Activated CD4-positive, alpha-beta T cell treated with anti-CD3 and anti-CD28 coated beads, Interleukin-2, amount 50 U/mL, for 1 hour (primary cell): ENCODE measurements at places on chromosomes 12 and 14.
A peak's percentile ranks its signal among the peaks of the same experiment; 100 is the strongest.

DNA sequence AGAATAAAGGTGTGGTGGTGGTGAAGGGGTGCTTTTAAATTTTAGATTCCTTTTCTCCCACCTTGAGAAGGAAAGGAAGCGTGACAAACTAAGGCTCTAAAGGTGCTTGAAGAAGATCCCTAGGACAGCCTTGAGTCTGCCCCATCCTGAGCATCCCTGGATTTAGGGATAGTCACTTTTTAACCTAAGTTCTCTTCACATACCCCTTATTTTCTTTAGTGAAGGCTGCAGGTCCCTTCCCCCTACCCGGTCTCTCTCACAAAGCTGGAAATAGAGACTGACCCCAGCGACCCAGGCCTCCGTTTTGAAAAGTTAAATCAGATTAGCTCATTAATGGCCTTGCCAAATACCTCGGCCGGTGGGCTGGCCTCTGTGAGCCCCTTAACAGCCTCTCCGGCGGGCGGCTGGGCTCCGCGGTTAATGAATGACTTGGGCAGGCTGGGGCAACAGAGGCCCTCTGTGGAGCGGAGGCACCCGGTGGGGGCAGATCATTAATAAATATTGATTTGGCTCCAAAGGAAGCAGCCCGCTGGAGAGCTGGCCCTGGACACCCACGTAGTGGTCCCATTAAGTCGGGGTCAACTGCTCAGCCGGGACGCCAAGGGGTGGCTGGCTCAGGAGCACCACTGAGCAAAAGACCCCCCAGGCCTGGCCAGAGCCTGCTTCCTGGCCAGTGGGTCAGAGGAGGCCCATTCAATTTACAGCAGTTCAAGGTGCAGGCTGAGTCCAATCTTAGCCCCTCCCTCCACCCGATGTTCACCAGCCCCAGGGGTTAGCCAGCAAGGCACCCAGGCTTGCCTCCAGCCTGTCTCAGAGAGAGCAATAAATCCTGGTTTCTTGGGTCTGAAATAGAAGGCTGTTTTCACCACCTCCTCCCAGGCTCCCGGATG lies 31.8 kb downstream of the PAH start:
- no peak for DNase-seq

DNA sequence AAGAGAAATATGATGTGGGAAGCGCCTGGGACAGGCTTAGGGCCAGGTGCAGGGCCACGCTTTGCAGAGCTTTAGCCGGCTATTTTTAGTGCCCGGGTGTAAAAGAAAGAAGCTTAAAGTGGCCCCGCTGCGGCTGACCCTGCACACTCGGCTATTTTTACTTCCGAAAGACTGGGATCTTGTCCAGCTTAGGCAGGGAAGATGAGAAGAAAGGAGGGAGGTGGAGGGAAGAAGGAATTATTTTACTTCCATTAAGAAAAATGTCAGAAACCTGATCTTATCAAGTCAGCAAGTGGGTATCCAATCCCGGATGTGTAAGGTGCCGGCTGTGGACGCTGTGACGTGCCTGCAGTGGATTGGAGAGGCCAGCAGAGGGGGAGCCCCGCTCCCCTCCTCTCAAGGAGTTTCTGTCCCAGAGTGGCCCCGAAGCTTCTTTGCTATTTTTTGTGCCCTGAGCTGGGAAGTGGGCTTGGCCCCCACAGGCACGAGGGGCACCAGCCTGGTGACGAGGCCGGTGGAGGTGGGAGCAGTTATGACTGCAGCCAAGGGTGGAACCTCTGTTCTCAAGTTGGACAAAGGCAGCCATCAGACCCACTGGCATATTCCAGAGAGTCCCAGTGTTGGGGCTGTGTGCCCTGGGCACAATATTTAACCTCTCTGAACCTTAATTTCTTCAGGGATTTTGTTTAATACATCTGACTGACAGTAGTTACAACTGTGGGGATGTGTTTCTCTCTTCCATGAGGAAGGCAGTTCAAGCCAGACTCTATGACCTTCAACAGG lies 97.7 kb downstream of the ESRRB start:
- DNase-seq: no peak

GRCh38 chr12:88573583-88573982 lies 6.7 kb downstream of the KITLG start:
- no peak for DNase-seq

DNA sequence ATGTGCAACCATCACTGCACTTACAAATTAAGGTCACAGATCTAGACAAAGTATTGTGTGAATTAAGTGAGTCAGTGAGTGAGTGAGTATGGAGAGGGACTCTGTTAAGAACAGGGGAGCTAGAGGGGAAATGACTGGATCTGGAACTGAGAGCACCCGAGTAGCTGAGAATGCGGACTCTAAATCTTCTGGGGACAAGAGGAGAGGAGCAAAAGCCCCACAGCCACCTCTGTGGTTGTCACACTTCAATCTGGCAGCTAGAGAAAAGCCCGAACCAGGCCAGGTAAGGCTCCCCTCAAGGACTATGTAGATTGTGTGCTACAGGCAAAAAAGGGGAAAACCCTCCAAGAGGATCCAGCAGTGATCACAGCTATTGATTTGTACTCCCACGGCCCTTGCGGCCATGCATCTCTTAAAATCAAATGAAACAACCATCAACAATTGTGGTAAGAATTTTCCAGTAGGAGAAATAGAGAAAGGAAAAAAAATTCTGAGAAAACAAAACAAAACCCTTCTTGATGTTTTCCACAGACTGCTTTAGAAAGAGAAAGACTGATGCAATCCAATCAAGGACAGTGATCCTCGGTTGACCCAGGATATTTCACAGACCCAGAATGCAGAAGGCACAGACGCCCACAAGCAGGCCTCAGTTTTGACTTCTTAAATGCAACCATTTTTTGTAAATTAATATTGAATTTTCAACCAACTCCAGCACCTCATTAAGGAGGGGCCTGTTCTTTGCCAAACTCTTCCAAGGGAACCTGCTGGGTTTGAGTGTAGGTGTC lies 109.6 kb downstream of the SLC38A6 start:
- DNase-seq: no peak

DNA sequence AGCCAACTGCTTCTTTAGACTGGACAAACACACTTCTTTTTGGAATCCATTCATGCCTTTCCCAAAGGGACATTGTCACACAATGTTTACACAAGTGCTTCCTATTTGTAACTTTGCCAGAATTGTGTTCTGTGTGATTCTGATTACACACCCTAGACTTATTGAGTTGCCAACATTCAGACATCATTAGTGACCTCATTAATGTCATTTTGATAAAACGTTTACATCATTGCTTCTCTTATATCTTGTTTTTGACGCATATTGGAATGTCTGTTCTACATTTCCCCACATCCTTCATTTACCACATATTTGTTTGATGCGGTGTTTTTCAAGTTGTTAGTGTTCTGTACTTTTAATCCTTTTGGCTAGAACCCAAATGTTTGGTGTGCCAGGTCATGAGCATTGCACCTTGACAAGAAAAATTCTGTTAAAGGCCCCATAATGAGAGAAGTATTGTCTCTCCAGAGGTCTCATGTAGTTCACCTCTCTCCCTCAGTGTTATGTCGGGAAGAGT lies 305.5 kb downstream of the AEBP2 start:
- DNase-seq: no peak

DNA sequence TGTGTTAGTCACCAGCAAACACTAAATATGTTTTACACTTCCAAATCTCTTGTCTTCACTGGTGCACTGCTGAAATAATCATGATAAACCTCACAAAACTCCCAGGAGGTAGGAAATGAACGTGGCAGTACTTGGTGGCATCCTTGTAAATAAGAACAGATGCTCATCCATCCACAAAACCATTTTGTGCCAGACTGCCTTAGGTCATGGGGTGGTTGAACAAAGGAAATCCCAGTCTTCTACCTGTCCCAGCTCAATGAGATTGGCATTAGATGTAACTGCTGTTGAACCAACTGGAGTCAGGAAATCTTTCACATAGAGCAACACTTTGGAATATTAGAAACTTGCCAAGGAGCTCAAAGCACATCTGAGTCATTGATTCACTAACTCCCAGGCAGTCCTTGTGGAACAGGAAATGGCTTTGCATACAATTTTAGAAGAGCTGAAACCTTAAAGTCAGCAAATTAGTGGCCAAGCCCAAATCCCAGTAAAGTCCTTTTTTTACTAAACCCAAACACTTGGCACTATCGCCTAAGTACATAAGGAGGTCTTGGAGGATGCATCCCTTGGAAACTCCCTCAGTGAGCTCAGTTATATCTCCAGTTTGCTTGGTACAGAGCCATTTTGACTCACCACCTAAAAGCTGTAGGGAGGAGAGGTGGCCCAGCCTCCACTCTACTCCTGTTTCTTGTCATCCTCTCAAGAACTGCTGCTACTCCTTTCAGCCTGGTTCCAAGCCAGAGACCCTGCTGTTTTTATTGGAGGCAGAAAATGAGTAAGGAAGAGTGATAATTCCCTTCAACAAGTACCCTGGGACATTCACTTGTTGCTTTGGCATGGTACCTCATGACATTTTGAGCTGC lies 208.0 kb downstream of the NOVA1 start:
- DNase-seq: no peak

- no peak for DNase-seq
Observed at GRCh38 chr14:90427848-90428426, 31.1 kb downstream of the CALM1 start.

DNA sequence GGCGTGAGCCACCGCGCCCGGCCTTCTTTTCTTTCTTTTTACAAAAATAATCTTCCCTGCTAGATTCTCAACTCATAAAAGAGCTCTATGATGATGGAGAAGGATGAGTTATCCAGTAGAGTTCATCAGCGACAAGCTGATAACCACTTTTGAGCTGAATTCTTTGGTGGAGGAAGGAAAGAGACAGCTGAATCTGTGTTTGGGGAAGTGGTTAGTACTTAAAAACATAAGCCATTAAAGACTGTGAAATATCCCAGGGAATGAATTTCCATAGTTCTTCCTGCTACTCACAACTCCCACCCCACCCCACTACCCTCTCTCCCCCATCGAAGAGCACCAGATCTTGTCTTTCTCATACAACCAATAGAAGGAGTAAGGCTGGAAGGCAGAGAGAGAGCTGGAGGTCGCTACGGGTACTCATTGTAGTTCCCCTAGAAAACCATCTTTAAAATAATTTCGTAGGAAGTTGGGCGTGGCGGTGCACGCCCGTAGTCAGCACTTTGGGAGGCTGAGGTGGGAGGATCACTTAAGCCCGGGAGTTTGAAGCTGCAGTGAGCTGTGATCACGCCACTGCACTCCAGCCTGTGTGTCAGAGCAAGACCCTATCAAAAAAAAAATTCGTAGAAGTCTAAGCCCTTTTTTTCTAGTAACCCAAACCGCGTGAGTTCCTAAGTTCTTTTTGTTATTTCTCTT lies 647 bp upstream of the ESPL1 start:
- no peak for DNase-seq

GRCh38 chr12:54935235-54935951 lies 49.2 kb downstream of the TESPA1 start:
- peak; percentile 2 for DNase-seq

DNA sequence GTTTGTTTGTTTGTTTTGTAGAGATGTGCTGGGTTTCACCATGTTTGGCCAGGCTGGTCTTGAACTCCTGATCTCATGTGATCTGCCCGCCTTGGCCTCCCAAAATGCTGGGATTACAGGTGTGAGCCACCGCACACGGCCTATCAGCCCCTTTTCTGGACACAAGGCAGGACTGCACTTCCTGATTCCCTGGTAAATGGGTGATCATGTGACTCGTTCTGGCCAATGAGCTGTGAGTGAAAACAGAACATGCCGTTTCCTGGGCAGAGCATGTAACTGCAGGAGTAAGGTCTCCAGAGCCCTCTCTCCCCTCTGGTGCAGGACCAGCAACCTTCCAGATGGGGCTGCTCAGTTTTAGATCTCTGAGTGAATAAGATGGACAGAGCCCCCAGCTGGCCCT lies 92.7 kb downstream of the ITPK1 start:
- DNase-seq: no peak

GRCh38 chr14:93927800-93928145 lies 629 bp downstream of the FAM181A start:
- DNase-seq: no peak

- DNase-seq: no peak
Observed at GRCh38 chr12:107450541-107450940, 235.1 kb upstream of the PWP1 start.

- peak; percentile 87 for DNase-seq
Observed at GRCh38 chr14:89417091-89417464, at the start of gene FOXN3. TSS of gene FOXN3 (minus strand) at chr14:89417233. CDS start at chr14:89412476, 4,757 bp downstream.

DNA sequence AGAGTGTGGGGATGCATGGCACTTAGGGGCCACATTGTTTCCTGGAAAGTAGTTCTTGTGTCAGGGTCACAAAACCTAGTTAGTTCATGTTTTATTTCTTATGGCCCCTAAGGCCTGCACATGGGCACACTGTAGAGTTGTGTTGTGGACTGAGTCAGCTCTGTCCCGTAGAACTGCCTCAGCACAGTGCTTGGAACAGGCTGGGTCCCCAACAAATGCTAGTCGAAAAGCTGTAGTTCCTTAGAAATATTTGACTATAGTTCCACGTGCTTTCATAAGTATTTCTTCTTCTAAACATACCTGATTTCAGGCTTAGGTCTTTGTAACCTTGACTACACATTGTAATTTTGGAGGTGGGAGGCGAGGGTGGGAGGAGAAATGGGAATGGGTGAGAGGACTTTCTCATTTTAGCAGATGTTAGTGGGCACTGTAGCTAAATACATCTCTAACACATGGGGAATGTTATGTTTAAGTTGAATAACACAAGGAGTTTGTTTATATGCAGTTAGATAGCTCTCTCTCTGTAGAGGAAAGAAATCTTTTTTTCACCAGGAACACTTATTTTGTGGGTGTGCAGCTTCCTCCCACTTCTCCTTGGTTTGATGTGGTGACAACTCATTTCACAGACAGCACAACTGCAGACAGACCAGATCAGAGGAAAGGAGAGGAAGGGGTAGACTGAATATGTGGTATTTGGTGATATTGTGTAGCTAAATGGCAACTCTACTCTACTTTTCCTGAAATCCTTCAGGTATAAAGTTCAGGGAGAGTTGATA lies 39.5 kb upstream of the DACT1 start:
- no peak for DNase-seq

- DNase-seq: no peak
Observed at GRCh38 chr14:88248606-88249005, 74.5 kb downstream of the KCNK10 start.

- no peak for DNase-seq
Observed at GRCh38 chr12:124658302-124658701, 90.9 kb upstream of the NCOR2 start.

DNA sequence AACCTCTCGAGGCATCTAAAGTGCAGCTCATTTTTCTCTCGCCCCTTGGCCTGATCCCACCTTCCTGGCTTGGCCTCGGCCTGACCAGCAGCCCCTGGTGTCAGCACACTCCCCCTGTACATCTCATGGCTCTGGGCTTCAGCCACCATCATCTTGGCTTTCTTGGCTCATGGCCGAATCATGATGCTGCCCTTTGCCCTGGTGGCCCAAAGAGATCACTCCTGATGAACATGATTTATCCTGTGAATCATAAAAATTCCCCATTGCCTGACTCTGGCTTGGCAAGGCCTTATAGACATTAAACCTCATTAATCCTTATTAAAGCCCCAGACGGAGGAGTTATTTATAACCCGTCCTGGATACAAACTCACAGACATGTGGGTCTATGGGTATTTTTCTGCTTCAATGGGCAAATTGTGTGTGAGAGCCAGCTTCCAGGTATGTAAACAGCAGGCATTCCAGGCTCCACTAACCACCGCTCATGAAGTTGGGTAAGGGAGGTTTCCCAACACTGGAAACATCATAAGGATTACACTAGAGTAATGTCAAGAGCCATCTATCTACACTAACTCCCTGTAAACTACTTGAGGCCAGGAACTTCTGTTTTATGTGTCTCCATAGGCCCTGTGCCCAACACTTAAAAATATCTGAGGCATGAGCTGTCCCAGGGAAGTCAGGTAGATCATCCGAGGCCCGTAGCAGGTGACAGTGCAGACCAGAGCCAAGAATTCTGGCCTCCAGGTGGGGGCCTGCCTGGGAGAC lies 171.2 kb downstream of the TTC8 start:
- no peak for DNase-seq

- no peak for DNase-seq
Observed at GRCh38 chr12:58248599-58248998, 307.2 kb downstream of the ATP23 start.
